ENCODE measurements at places on chromosomes 2 and 18.

- no peak for DNase-seq
Measured at GRCh38 chr18:55229682-55230081, 270.4 kb upstream of the CCDC68 start.

- DNase-seq, result no peak
Measured at GRCh38 chr2:157290525-157290924, 33.0 kb downstream of the GALNT5 start.

DNA sequence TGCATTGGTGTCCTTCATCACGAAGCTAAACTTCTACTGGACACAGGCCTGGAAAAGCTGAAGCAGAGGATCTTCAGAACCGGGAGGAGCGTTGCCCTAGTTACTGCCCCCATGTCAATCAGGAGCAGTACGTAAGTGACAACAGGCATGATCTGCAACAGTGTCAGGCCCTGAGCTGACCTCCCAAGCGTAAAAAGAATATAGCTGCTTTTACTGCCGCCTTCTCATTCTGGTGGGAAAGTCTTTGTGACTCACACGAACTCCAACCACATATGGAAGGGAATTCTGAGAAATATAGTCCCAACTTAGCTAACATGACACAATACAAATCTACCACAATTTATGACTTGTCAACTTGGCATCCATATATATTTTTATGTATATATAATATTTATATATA is 1007.7 kb upstream of the CDH2 start:
- no peak for DNase-seq

DNA sequence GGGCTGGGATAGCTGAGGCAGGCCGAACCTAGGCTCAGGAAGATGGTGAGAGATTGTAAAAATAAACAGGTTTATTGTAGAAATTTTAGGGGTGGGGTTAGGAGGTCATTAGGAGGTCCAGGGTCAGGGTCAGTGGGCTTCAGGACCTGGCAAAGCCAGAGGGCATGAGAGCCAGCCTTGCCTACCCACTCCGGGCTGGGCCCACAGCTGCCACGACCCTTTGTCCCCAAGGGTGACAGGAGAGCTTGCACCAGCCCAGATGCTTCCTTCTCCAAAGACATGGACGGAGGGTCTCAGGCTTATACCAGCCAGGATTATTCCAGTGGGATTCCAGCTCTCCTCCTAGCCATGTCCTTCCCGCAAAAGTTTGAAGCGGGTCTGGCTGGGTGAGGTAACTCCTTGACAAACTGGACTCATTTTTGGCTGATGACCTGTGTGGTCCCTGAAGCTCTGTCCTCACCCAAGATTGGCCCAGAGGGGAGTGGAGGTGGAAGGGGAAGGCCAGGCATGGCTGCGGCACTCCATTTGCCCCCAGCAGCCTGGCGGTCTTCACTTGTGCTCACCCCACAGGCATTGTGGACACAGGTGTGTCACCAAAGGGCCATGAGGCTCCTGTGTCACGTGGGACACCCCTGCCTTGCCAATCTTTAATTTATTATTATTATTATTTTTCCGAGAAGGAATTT is 23.8 kb upstream of the ATOH8 start:
- no peak for DNase-seq

GRCh38 chr2:241952816-241953215 is 83.3 kb downstream of the RTP5 start:
- DNase-seq, result no peak

Data from activated CD8-positive, alpha-beta memory T cell treated with anti-CD3 and anti-CD28 coated beads for 1 hour (primary cell).